Activated T-cell treated with anti-CD3 and anti-CD28 coated beads, Interleukin-2, amount 50 U/mL, for 4 hours (primary cell): ENCODE measurements at places on chromosomes 1 and 21. TPM values are rescaled to one million over a fixed set of nuclear protein-coding genes. Genes with fewer than 3 reads are reported as not detected.

The IGSF5 gene
- not detected for total RNA-seq

GRCh38 chr1:166297993-166298392, 131.2 kb upstream of the FAM78B start:
- DNase-seq = no peak

The MPL gene
- not detected for total RNA-seq

The NTMT2 gene
- not detected for total RNA-seq

- DNase-seq = no peak
Observed at GRCh38 chr1:223429821-223430220, 36.6 kb downstream of the CCDC185 start.

- no peak for DNase-seq
Observed at GRCh38 chr1:2887941-2888855, 86.7 kb upstream of the TTC34 start.

- DNase-seq = no peak
Observed at GRCh38 chr1:50977575-50978143, 7.6 kb downstream of the CDKN2C start.

DNA sequence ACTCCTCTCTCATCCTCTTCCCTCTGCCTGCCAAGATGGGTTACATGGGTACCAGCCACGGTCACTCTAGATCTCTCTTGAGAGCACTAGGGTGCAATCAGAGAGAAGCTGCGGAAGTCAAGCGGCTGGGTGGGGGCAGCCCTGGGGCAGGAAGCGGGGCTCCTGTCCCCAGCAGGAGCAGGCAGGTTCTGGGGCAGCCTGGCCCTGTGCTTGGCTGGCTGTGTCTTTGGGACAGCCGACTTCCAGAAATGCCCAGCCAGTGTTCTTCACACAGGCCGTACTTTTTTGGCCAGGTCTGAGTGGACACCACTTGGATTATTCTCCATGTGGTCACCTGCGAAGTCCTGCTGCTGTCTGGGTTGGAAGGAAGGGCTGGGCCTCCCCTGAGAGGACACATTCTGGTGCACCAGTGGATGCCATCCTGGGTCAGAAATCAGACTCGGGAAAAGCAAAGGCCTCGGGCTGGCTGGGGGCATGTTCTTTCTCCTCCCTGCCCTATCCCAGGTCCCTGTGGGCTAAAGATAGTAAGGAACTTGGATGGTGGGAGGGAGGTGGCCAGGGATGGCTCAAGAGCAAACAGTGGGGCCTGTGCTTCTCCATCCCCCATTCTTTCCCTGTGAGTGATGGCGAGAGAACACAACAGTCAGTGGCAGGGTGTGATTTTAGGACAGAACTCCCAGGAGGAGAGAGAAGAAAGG, 93.7 kb downstream of the ITPKB start:
- DNase-seq = no peak

GRCh38 chr1:110874324-110875215, 1.6 kb downstream of the CD53 start:
- DNase-seq = no peak

GRCh38 chr21:17195351-17195750, 317.5 kb upstream of the CXADR start:
- no peak for DNase-seq
